ENCODE measurements at places on chromosomes 6 and 20.

DNA sequence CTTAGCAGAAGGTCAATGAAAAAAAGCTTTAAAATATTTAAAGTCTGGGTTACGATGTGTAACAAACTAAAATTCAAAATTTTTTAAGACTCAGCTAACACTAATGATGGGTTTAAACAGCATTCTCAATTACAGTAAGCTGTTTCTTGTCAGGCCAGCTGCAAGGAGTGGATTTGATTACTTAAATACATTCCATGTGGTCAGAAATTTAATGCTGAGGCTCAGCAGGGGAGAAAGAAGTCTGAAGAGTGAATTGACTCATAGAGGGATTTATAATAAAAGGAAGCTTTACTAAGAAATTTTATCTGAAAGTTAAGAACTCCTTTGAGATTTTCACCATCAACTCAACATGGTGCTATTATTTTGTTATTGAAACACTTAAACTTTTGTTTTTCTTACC is 398.6 kb downstream of the KHDRBS2 start:
- DNase-seq, result no peak

DNA sequence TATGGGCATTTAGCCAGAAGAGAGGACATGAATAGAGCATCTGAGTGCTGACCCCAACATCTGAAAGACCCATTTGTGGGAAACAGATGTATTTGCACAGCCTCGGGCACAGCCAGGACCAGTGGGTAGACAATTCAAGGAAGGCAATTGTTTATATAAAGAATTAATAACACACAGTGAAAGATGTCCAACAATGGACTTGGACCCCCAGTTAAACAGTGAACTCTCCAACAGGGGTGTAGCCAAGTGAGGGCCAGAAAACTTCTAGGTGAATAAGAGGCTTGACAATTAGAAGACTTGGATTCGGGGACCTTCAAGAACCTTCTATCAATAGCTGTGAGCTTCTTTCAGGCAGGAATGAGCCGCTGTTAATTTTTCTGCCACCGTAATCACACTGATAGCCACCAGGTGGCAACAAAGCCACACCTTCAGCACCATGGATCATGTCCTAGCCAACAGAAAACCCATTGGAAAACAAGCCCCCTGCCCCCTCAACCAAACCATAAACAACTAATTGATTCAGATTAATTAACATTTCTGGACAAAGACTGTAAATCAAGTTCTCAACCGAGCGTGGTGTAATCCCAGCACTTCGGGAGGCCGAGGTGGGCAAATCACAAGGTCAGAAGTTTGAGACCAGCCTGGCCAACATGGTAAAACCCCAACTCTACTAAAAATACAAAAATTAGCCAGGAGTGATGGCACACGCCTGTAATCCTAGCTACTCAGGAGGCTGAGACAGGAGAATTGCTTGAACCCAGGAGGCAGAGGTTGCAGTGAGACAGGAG is 8.8 kb upstream of the SRSF6 start:
- peak; percentile 56 for DNase-seq

GRCh38 chr6:39887692-39888450 is 46.4 kb downstream of the MOCS1 start:
- no peak for DNase-seq

DNA sequence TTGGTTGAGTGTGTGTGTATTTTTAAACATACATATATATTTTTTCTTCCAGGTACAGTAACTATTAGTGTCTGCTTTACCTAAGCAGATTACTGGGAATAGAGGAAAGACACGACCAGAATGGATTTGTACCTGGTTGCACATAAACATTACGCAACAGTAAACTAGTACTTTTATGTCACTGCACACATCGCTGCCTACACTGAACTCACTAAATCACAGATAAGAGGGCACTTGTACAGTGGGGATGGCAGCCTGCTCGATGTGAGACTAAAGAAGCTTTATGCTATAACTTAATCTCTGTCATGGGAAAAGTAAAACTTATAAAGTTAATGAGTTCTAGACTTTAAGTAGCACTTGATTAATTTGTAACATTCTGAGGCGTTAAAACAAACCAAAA is 89.5 kb upstream of the SIM1 start:
- DNase-seq, result no peak

- DNase-seq, result no peak
Observed at GRCh38 chr20:63562461-63563224, 8.7 kb downstream of the FNDC11 start.

DNA sequence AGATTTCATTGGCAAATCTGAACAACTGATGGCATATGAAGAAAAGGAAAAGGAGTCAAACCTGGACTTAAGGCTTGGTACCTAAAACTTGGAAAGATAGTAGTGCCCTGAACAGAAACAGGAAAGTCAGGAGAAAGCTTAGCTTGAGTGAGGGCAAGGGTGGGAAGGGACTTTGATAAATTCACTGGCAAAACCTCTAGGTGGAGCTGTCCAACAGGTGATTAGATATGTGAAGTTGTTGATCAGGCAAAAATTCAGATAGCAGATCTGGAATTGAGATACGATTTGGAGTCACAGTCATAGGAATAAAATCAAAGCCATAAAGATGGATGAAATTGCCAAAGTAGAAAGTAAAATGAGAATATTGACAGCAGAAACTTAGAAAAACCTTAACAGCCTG is 16.1 kb upstream of the ZNF292 start:
- DNase-seq, result peak; percentile 59

DNA sequence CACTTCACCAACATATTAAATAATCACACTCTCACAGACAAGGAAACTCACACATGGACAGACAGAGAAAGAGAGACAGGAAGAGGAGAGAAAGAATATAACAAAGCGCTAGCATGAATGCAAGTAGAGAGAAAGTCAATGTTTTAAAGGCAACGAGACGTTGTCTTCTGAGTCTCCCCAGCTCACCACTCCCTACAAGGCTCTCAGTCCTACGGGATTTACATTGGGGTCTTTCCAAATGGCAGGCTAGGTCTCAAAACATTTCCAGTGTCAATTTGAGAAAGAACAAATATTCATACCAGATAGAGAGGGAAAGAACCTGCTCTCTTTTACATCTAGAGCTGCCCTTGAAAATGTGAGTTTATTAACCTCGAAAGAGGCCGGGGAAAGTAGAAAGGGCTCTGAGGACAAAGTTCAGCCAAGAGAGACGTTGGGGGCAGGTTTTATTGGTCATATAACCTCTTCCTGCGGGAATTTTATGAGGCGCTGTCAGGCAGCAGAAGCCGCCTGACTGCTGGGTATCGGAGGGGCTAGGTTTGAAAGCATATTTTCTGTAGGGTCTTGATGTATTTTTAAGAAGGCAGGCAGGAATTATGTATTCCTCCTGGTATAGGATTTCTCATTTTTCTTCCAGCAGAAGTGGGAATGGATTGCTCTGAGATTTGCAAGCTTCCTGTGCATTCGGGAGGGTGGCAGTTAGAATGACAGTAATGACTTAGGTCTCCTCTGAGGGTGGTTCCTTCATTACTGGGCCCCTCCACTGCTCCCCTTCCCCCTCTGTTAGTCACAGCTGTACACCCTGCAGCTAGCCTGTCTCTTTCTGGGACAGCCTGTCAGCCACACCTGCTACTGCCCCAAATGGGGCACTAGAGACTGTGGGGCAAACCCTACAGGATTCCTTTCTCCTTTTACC is 34.4 kb upstream of the KIF16B start:
- no peak for DNase-seq

Data from GM13976 (cell line).